CD4-positive, alpha-beta T cell treated with Interferon alpha-2 for 1 hour (primary cell): ENCODE measurements at places on chromosomes 5 and 9.

DNA sequence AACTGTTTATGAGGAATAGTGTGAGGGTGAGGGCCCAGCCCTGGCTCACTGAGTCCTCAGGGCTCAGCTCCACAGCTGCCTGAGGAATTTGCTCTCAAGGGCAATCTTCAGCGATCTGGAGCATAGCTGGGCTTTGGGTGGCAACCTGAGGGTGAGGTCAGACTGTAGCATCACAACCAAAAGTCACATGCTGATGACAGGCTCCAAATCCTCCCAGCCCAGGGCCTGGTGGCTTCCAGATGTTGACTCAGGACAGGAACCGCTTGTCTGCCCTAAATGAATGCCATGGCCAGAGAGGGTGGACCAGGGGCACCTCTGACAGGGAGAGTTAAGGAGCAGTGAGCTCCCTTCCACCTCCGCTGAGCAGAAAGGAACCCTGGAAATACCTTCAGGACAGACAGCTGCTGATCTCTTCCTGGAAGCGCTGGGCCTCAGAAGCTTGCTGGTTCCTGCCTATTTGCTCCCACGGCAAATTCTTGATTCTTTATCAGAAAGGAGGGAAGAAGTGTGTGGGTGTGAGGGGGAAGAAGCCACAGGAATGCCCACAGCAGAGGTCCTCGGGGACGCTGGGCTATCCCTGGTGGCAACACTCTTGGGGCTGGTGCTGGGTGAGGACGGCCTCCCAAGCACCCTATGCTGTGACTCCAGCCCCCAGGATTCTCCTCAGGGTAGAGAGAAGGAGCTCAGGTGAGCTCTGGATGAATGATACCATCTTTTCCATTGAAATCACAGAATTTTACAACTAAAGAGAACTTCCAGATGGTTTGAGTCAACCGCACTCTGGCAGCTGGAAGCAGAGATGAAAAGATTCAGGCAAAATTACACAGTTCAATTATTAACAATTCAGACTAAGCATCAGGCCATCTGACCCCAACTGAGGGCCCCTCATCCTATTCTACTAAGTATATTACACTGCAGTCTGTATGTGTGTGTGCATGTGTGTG is 13.8 kb upstream of the CTSL start:
- DNase-seq: no peak

GRCh38 chr9:133950629-133951111 is 41.5 kb downstream of the VAV2 start:
- DNase-seq: no peak

DNA sequence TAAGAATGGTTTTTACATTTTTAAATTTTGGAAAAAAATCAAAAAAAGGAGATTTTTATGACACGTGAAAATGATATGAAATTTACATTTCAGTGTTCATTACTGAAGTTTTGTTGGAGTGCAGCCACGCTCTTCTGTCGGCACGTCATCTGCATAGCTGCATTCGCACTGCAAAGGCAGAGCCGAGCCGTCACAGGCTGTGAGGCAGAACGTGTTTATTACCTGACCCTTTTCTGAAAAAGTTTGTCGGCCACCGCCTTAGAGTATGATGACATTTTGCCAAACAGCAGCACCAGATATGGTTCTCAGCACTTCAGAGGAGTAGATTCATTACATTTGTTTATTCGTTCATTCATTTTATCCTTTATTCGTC is 24.1 kb downstream of the HRH2 start:
- no peak for DNase-seq

DNA sequence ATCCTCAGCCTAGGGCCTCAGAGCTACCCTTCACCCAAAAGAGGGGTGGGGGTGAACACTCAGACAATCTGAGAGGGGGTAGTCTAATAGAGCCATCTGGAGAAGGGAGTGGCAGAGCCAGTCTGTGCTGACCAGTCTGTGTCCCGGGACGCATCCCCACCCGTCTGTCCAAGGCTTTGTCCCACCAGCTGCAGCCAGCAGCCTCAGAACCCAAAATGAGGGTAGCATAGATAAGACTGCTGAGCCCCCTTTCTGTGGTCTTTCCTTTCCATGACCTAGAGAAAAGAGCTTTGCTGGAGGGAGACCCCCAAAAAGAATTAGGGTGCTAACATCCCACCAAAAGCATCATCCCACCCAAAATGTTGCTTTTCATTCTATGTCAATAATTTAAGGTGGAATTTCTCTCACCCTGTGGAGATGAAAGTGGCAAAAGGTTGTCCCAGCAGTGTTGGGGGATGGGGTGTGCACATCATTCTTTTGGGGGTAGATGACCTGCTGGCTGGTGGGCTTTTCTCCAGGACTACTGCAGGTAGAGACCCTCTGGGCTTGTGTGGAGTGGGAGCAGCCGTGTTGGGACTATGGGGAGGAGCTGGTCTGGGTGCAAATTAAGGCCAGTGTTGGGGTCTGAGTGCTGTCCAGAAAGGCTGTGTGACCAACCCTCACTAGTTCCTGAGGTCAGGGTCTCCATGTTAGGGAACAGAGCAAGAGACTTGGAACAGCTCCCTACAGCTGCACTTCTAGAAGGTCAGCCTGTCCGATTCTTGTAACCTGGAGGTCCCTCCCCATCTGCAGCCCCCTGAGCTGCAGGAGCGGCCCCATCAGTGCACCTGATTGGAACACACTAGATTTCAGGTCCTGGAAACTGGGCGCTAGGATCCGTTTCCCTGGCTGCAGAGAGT is 19.9 kb downstream of the URM1 start:
- DNase-seq: no peak
